ENCODE measurements at places on chromosomes 11 and 22. TPM values are rescaled to one million over a fixed set of nuclear protein-coding genes. Genes with fewer than 3 reads are reported as not detected.

GRCh38 chr11:79919350-79919749, 478.5 kb upstream of the TENM4 start:
- DNase-seq: no peak

DNA sequence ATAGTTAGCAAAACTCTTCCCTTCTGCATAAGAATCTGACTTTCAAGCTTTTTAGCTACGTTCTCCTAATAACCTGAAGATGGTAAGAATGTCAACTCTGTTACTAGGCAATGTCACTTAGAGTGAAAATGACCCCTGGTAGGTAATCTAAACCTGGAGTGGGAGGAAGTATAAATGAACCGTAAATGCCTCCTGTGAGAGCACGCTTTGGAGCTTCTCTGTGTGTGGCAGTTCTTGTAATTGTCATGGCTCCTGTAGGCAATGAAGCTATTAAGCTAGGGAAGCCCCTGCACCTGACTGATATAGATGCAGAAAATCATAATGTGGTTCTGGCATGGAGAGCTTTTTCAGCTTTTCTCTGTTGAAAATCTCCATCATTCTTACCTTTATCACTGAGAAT, 29.4 kb downstream of the CALCA start:
- no peak for DNase-seq

- DNase-seq: no peak
Observed at GRCh38 chr11:104372111-104372510, 208.2 kb upstream of the PDGFD start.

GRCh38 chr11:102407901-102408300, 44.7 kb downstream of the TMEM123 start:
- DNase-seq: no peak

DNA sequence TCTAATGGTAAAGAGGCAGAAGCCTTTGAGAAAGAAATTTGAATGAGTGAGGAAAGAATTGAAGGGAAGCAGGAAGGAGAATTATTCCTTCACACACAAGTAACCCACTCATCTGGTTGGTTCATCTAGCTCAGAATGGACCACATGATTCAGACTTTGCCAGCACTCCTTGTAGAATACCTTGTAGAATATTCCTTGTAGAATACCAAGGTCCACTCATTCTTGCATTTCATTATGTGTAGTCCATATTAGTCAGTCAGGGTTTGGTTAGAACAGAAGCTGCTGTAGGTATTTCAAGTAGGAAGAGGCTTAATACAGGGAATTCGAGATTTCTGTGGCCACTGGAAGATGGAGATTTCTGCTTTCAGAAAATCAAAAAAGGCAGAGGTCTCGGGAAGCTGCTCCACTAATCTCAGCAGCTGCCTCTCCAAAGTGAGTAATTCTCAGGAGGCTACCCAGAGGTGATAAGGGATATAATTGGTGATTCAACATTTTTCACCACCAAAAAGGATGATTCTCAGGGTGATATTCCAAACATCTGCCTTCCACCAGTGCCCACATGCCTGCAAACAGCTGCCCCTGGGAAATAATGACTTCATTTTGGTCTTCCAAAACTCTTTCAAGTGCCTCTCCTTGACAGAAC, 329.1 kb downstream of the TMEM135 start:
- DNase-seq: no peak

- DNase-seq: no peak
Observed at GRCh38 chr11:115710980-115711379, 206.8 kb upstream of the CADM1 start.

DNA sequence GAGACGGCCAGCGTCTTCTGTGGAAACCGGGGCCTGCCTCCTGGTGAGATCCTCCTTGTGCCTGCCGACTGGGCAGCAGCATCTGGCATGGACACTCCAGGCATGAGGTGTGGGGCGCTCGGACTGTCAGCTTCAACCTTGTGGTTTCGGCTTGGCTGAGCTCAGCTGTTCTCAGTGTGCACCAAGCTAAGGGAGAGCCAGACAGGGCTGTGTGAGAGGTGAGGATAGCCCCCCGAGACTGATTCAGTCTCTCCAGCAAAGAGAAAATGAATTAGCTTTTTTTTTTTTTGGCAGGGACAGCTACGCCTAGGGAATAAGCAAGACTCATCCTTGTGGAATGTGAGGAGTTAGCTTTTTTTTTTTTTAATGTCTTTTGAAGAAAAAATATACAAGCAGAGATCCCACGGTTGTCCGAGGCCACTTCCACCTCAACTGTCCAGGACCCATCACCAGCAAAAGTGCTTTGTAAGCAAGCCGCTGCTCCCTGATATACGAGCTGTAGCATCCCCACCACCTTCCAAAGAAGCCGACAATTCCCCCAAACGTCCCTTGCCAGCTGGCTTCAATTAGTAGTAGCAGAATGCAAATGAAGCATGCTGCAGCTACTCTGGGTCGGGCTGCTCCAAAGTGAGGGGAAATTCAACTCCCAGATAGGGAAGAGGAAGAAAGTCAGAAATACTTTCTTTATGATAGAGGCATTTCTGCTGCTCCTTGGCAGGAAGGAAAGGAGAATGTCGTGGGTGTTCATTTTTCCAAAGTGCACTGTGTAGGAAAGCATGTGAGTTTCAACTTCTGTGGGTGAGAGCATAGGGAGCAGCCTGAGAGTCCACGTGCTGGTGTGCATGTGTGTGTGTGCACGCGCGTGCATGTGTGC, 9.7 kb upstream of the THY1 start:
- no peak for DNase-seq

- DNase-seq: no peak
Observed at GRCh38 chr22:35152316-35152715, 86.4 kb downstream of the ISX start.

DNA sequence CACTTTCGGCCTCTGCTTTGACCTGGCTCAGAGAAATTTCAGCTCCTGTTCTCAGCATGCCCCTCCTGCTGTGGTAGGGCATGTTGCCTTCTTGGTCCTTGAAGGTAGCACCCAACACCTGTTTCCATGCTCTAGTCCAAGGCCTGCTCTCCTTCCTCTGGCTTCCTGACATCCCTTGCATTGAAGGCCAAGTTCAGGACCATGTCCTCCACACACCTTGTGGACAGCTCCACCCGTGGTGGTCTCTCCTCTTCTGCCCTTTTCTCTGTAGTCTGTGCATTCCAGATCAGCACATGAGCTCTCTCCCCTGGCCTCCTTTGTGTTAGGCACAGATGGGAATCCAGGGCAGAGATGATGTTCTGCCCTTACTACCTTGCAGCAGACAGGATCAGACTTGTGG, 225.3 kb downstream of the ADAMTS15 start:
- no peak for DNase-seq

GRCh38 chr22:46142548-46143490, 7.5 kb upstream of the PPARA start:
- DNase-seq: no peak

DNA sequence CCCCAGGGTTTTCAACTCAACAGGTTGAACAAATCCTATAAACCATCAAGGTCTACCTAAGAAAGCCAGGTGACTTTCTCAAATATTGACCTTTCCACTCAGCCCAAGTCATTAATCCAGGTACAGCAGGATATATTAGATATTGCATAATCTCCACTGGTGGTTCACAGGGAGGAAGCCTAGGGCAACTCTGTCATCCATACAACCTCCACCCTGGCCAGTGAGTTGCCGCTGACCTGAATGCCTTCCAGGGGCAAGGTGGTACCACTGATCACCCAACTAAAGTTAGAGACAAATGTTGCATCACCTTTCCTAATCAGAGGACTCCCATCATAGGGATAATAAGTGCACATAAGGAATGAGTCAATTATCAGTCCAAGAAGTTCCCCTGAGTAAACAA, 22.9 kb downstream of the GUCD1 start:
- DNase-seq: no peak

- DNase-seq: no peak
Observed at GRCh38 chr11:10605941-10606381, 37.5 kb upstream of the LYVE1 start.

GRCh38 chr11:118142809-118143208, 9.8 kb downstream of the SCN4B start:
- no peak for DNase-seq

GRCh38 chr11:78922859-78923625, 348.4 kb upstream of the NARS2 start:
- DNase-seq: no peak

DNA sequence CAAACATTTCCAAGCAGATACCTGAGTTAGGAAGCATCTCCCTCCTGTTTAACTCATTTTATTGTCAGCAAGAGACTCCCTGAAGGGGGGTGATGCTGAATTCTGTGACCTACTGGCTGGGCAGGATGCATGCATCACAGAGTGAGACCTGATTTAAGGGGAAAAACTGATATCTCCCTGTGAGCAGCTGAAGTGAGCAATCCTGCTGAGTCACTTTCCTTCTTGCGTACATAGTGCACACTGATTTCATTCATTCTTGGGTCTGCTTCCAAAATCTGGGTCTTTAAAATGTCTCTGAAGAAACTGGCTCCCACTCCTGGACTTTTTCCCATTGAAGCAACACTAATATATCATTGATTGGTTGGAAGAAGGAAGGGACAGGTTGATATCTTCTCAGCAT, 23.3 kb downstream of the P4HA3 start:
- DNase-seq: no peak

DNA sequence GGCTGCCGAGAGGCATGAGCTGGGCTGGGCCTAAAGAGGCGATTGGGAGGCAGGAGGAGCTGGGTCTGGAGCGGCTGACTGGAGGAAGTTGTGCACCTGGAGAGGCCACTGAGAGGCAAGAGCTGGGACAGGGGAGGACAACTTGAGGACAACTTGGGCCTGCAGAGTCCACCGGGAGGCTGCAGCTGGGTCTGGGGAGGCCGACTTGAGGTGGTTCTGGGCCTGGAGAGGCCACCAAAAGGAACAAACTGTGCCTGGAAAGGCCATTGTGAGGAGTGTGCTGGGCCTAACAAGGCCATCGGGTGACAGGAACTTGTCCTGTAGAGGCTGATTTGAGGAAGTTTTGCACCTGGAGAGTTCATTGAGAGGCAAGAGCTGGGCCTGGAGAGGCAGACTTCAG, 41.5 kb downstream of the OR4C45 start:
- no peak for DNase-seq

DNA sequence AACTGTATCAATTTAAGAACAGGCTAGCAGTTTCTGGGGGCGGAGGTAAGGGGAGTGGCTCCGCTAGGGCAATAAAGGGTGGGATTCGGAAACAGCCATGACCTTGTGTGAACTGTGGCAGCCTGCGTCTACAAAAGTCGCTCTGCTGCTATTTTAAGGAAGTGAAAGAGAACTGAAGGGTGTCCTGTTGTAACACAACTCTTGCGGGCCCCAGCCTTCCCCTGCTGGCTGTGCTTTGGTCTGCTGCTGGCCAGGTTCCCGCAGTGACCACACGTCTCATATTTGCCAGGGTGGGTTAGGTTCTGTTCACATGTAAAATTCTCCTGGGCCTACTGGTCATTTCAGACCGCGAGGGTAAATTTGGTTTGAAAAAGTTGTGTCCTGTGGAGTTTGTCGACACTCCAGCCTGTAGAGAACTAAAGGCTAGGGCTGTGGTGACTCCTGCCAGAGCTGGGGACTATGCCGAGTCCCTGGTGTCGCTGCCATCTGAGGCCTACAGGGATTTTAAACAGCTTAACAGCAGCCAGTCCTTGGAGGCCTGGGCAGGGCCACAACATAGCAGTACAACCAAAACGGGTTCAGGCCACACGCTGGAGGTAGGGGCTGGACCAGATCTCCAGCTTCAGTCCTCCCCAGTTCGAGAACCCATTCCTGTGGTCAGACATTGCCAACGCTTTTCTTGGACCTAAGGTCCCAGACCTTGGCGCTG, 1.1 kb upstream of the PPFIBP2 start:
- no peak for DNase-seq

DNA sequence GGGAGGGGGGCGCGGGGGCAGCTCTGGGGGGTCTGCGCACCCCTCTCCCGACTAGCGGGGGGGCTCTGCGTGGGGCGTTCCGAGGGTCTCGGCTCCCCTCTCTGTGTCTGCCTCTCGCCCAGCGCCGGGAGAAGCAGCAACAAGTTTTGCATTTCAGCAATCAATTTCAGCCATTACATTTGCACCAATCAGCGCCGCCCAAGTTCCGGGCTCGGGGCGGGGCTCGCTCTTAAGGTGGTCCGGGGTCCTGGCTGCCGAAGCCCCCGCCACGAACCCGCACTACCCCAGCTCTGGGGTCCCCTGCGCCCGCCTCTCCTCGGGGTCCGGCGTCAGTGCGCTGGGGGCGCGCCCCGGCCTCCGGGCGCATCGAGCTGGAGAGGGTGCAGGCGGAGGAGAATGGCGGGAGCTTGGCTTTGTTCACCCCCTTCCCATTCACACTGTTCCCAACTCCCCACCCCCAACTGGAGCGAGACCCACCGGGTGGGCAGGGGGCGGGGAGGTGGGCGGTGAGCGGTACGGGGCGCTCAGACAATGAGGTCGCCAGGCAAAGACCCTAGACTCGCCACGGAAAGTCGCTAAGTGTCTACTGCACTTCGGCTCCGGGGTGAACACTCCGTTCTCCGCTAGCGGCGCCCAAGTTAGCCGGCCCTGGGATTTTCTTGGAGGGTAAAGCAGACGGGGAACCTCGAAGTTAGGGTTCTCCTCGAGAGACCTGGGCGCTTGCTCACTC, at the start of gene MN1:
Gene MN1, minus strand, starts transcription at position 141 of the 730 bp plus-strand sequence. CDS start 1,213 bp downstream, outside the sequence.
- DNase-seq: no peak

DNA sequence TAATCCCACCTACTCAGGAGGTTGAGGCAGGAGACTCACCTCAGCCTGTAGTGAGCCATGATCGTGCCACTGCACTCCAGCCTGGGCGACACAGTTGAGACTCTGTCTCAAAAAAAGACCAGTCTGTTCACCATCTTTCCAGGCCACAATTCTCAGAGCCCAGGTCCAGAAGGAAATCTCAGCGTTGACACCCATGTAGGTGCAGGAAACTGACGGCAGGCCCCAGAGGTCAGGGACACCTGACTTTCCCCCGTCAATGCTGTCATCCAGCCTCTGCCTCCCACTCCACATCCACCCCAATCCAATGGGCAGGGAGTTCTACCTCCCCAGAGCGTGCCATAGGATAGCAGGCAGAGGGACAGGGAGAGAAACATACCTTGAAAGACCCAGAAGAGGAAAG, 5.9 kb upstream of the GRK2 start:
- no peak for DNase-seq

- DNase-seq: no peak
Observed at GRCh38 chr22:23504516-23504915, 75.6 kb downstream of the IGLL1 start.

GRCh38 chr22:26471522-26471921, 12.1 kb downstream of the HPS4 start:
- no peak for DNase-seq

The TMEM179B gene
- 26.2 TPM for total RNA-seq

The MAPK8IP1 gene
- 8.3 TPM for total RNA-seq

The HIRA gene
- 8.7 TPM for total RNA-seq

The RTN4R gene
- total RNA-seq: 3.1 TPM

The JHY gene
- 7.1 TPM for total RNA-seq

The TBX1 gene
- total RNA-seq: 1.2 TPM

The CCDC116 gene
- total RNA-seq: 0.53 TPM

All from urinary bladder (tissue), 4 donors.